Fibroblast of the aortic adventitia (primary cell): ENCODE measurements at places on chromosomes 6 and 20. TPM values are rescaled to one million over a fixed set of nuclear protein-coding genes. Genes with fewer than 3 reads are reported as not detected.

MATN4 gene
- total RNA-seq = not detected in 2 replicates

TREM1 gene
- total RNA-seq = 0.36 TPM in 1 of 2 replicates, not detected in the other

RNASET2 gene
- 16.8 and 59.7 TPM in 2 replicates for total RNA-seq

SNX21 gene
- 88.8 and 90.7 TPM in 2 replicates for total RNA-seq

CBLN4 gene
- not detected in 2 replicates for total RNA-seq

SPATS1 gene
- total RNA-seq = not detected in 2 replicates

ENPP5 gene
- total RNA-seq = 0.36 and 5.3 TPM in 2 replicates

TDRD6 gene
- total RNA-seq = 0.18 and 1.8 TPM in 2 replicates

PSMB9 gene
- total RNA-seq = 10.8 and 11.5 TPM in 2 replicates

ADAT2 gene
- total RNA-seq = 6.4 and 7.1 TPM in 2 replicates

SLPI gene
- 0.63 and 12.9 TPM in 2 replicates for total RNA-seq

PRSS35 gene
- 3.5 and 4.7 TPM in 2 replicates for total RNA-seq

BFSP1 gene
- 1.3 and 3.5 TPM in 2 replicates for total RNA-seq

RRAGD gene
- 1.4 and 15.1 TPM in 2 replicates for total RNA-seq

OXT gene
- total RNA-seq = not detected in 2 replicates

TRIM40 gene
- not detected in 2 replicates for total RNA-seq

FERMT1 gene
- total RNA-seq = 2.9 and 8.8 TPM in 2 replicates

RNF5 gene
- total RNA-seq = 13.2 and 43.5 TPM in 2 replicates

TSHZ2 gene
- total RNA-seq = 6.9 and 48.9 TPM in 2 replicates

PKIB gene
- total RNA-seq = 0.57 and 3.1 TPM in 2 replicates

WFDC5 gene
- not detected in 2 replicates for total RNA-seq

PSORS1C1 gene
- total RNA-seq = 1.2 and 7.0 TPM in 2 replicates

TRIM15 gene
- not detected in 2 replicates for total RNA-seq

DNAAF9 gene
- 9.6 and 13.3 TPM in 2 replicates for total RNA-seq

MYBL2 gene
- total RNA-seq = 1.6 and 17.8 TPM in 2 replicates

TINAG gene
- not detected in 2 replicates for total RNA-seq

POM121L2 gene
- total RNA-seq = not detected in 2 replicates

TRIM10 gene
- total RNA-seq = not detected in 2 replicates

GPX5 gene
- total RNA-seq = not detected in 2 replicates

RBPJL gene
- not detected in 2 replicates for total RNA-seq

LZTS3 gene
- total RNA-seq = 3.6 and 11.6 TPM in 2 replicates

VSTM2L gene
- total RNA-seq = 0.57 and 1.4 TPM in 2 replicates
